ENCODE measurements at places on chromosomes 3 and 15.

GRCh38 chr3:158103081-158103886 lies 2.9 kb downstream of the SHOX2 start:
- no peak for DNase-seq

DNA sequence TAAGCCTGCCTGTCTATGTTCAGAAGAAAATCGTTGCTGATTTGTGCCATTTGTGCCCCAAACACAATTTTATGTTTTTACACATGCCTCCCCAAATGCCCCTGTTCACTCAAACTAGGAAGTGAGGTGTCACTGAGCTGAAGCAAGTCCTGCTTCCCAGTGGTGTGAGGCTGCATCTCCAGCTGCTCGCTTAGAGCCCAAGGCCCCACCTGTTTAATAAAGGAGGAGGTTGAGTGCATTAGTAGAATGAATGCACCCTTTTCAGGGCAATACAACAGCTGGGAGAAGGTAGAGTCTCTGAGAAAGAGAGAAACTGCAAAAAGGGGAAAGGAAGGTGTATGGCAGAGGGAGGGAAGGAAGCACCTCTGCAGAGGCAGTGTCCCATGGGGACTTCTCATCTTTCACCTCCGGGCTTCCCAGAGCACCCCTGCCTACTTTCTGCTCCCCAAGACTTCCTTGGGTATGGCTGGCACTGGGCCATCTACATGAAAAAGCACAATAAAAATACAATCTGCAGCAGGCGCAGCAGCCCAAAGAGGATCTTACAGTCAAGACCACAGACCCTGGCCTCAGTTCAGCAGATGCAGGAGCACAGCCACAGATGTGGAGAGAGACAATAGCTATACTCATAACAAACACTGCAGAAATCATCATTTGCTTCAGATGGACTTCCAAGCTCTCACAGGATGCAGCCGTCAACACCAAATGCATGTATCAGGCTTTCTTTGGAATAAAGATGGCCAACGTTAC lies 165.9 kb downstream of the POLR2M start:
- no peak for DNase-seq

DNA sequence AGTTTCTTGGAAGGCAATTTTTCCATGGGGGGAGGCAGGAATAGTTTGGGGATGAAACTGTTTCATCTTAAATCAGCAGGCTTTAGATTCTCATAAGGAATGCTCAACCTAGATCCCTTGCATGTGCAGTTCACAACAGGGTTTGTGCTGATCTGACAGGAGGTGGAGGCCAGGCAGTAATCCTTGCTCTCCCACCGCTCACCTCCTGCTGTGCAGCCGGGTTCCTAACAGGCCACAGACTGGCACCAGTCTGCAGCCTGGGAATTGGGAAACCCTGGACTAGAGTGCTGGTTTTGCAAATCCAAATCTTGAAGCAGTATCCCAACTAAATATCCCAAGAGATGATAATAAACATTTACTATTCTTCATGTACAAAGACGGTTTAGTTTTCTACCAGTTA lies 256.3 kb upstream of the TMCO5A start:
- DNase-seq: no peak

- DNase-seq: no peak
Measured at GRCh38 chr3:194985031-194985578, 285.9 kb downstream of the XXYLT1 start.

GRCh38 chr3:46939578-46940445 lies 36.7 kb downstream of the CCDC12 start:
- DNase-seq: no peak

GRCh38 chr3:140384876-140385275 lies 293.0 kb upstream of the TRIM42 start:
- DNase-seq: no peak

DNA sequence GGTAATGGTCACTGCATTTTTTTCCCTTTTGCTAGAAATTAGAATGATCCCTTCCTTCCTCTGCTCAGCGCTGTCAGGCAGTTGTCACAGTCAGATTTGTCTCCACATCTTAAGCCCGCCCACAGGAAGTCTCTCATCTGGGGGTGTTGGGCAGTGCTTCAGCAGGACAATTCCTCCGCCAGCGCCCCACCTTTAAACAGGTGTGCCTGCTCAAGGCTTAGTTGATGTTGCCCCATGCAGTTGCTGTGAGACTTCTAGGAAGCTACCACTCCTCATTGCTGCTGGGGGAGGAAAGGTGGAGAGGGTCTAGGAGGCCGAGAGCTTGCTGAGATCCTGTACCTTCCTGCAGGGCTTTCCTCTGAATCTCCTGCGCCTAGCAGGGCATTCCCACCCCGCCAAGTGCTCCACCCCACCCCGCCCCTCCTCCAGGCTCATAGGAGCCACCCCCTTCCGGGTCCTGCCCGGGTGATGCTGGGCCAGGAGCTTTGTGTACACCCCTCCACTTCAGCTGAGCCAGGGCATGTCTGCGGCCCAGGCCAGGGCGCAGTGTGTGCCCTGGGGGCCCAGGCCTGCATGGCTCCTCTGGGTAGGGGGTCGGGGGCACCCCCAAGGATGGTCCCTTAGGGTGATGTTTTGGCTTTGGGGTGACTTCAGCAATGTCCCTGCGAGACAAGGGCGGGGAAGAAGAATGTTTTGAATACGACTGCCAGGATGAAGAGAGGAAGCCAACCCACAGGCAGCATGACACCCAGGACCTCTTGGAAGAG lies 68.7 kb downstream of the TRAK1 start:
- DNase-seq: peak; percentile 39

DNA sequence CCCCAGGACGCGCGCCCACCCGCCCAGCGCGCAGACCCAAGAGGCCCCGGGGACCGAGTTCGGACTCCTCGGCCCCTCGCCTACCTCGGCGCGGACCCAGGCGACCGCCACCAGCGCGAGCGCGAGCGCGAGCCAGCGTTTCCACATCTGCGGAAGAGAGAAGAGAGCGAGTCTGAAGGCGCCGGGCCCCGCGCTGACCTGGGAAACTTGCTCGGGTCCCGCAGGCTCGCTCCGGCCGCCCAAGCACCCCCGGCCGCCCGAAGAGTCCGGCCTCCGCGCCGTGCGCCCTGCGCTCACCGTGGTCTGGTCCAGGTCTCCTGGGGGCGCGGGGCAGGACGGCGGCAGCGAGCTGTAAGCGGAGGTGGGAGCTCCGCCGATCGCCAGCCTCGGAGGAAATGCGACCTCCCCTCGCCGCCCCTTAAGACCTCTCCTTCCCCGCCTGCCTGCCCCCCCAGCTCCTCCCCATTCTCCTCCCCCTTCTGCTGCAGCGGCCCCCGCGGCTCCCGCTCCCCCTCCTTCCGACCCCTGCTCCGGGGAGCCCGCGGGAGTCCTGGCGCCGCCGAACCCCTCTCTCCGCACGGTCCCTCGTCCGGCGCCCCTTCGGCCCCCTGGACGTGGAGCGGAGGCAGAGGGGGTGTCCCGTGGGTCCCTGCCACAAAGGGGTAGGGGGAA lies at the start of gene FSTL1:
Gene FSTL1 (minus strand): TSS at position 393 of the 672 bp plus-strand sequence. CDS start 246 bp downstream, at position 147.
- DNase-seq: no peak

DNA sequence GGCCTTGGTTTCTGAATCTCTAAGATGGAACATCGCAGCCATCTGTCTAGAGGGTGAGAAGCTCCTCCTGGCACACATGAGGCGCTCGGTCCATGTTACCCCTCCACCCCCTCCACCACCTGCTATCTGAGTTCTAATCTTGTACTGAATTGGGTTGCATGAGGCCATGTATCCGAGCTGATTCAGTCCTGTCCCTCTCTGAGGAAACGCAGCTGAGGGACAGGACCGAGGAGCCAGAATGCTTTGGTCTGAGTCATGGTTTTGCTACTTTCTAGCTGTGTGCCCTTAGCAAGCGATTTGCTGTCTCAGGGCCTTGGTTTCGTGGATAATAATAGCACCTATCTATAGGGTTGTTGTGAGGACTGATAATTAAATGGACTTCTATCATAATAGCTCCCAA lies 87.8 kb upstream of the SEC13 start:
- DNase-seq: no peak

DNA sequence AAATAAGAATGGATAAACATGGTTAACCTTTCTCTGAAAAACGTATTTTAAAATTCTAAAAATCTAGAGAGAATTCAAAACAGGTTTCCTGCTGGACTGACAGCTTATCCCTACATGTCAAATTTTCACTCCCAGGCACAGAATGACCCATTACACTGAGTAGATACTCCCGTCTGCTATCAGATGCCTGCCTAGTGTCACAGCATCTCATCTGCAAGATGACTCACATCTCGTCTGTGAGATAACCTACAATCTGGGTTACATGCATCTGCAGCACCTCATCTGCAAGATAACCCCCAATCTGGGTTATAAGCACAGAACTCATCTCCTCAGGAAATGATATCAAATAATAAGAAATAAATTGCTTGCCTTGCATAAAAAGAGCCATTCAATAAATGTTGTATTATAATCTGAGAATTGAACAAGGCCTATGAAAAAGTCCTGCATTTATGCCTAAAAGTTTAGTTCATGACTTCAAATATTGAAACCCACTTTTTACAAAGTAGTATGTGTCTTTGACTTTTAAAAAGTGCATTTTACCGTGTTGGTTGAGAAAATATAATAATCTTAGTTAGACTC lies 188.3 kb upstream of the THBS1 start:
- no peak for DNase-seq

GRCh38 chr3:55296030-55296429 lies 191.1 kb downstream of the WNT5A start:
- DNase-seq: no peak

GRCh38 chr15:36106640-36107335 lies 472.6 kb upstream of the CDIN1 start:
- no peak for DNase-seq

Measured in activated CD4-positive, alpha-beta T cell treated with anti-CD3 and anti-CD28 coated beads, Interleukin-10, Interleukin-2, amounts not matched to agents 100 ng/mL and 50 ng/mL, durations not matched to agents 16 hours and 8 hours (primary cell).